Effector memory CD8-positive, alpha-beta T cell (primary cell): ENCODE measurements at places on chromosomes 7 and 10.

- DNase-seq, result no peak
Observed at GRCh38 chr7:142017451-142017850, 21.8 kb downstream of the MGAM start.

DNA sequence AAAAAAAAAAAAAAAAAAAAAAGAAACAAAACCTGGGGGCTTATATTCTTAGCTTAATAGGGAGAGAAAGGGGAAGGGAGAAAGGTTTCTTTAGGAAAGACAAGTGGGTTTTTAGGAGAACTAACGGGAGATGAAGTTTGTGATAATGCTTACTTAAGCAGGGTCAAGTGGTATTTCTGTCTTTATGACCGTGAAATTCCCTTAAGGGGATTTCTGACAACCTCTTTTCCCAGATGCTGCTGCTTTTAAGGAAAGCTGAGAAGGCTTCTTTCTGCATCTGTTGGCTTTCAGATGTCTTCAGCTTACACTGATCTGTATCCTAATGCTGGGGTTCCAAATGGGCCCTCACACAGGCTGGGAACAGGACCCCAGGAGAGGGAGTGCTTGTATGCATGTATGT, 42.6 kb downstream of the ADAMTS14 start:
- DNase-seq, result no peak

DNA sequence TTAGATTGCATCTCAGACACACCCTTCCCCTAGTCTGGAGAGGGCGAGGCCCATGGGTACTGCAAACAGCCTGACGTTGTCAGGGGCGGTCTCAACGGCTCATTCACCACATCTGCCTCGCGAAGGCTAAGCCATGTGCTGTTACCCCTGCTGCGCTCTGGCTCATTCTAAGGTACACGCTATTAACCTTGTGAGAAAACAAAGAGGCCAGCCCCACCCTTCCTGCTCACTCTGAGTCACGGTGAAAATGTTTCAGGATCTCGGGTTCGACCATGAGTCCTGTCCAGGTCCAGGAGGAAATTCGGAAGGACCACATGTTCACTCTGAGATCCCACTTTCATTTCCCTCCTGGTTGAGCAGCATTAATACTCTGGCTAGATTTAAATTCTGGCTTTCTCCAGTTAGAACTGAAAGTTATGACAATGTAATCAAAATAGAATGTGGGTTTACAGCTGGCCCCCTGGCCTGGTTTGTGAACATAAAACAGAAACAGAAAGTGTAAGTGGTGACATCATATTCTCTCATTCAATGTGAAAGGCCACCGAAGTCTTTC, 55.2 kb downstream of the EGFR start:
- DNase-seq, result peak; percentile 62

- no peak for DNase-seq
Observed at GRCh38 chr10:5582736-5583135, 58.0 kb downstream of the CALML3 start.

GRCh38 chr10:3895045-3895631, 110.1 kb upstream of the KLF6 start:
- no peak for DNase-seq

GRCh38 chr7:47493976-47494911, 87.7 kb downstream of the TNS3 start:
- DNase-seq, result no peak

DNA sequence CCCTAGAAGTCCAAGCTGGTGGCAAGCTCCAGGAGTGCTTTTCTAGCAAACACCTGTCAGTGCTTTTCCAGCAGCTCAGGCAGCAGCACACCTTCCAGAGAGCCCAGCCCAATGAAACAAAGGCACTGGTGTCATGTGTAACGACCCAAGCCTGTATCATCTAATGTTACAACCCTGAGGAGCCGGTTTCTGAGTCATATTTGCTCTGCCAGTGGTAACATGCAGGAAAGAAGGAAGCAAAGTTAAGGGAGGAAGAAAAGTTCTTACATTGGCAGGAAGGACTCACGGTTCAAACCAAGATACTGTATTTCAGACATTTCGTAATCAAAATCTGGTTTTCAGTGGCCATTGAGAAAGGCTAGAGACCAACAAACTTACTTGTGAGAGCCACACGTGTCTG, at the start of gene ANKRD22:
Gene ANKRD22, minus strand, starts transcription at position 139 of the 400 bp plus-strand sequence. CDS start 237 bp downstream, outside the sequence.
- no peak for DNase-seq

DNA sequence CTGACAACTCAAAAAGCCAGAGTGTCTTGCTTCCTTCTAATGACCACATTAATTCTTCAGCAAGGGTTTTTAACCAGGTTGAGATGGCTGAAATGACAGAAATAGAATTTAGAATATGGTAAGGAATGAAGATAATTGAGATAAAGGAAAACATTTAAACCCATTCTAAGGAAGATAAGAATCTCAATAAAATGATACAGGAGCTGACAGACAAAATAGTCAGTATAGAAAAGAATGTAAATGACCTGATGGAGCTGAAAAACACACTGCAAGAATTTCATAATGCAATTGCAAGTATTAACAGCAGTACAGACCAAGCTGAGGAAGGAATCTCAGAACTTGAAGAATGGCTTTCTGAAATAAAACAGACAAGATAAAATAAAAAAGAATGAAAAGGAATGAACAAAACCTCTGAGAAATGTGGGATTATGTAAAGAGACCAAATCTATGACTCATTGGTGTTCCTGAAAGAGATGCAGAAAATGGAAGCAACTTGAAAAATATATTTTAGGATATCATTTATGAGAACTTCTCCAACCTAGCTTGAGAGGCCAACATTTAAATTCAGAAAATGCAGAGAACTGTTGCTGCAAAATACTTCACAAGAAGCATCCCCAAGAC, 87.1 kb downstream of the SAMD9 start:
- no peak for DNase-seq

- peak; percentile 42 for DNase-seq
Observed at GRCh38 chr7:924541-925231, 29.8 kb downstream of the ADAP1 start.
